LHCN-M2 (cell line): ENCODE measurements at places on chromosomes 13 and 19. TPM values are rescaled to one million over a fixed set of nuclear protein-coding genes. Genes with fewer than 3 reads are reported as not detected.
A peak's percentile ranks its signal among the peaks of the same experiment; 100 is the strongest.

The SHANK1 gene
- total RNA-seq, result 3.6 and 6.3 TPM in 2 replicates

The ZNF564 gene
- total RNA-seq, result 5.5 and 6.0 TPM in 2 replicates

The FSD1 gene
- total RNA-seq, result 11.7 and 13.8 TPM in 2 replicates

The ZNF208 gene
- total RNA-seq, result 1.5 TPM in 1 of 2 replicates, not detected in the other

The RNF113B gene
- not detected in 2 replicates for total RNA-seq

The ZNF557 gene
- total RNA-seq, result 8.1 and 9.5 TPM in 2 replicates

GRCh38 chr13:70829748-70830147, 721.5 kb upstream of the KLHL1 start:
- DNase-seq, result no peak

DNA sequence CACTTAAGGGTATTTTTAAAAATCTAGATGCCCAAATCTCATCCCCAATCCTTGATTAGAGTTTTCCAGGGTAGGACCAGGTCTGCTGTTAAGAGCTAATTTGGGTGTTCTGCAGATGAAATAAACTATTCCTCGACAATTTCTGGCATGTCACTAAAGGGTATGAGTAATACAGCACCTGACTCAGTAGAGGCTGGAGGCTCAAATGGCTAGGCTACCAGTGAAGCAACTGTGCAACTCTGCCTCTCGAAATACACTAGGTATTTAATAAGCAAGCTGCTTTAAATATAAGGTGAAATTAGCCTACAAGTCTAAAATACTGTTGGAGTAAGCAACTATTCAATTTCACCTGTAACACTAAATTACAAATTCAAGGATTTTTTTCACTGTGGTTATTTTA, 1.5 kb downstream of the RNF6 start:
- DNase-seq, result peak; percentile 57

DNA sequence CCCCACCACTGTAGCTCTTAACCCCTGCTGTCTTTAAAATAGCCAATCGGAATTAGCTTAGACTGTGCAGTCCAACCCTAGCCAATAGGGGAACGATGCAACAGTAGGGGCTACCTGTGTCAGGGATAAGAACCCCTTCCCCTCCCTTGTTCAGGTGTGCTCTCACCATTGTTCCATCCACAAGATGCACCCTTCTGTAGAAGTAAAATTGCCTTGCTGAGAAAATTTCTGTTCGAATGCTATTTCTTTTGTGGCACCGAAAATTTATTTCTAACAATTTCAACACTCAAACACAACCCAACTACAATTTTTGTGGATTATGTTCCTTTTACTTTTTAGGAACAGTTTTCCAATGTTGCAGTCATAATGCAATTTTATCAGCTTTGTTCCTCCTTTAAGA, 3.6 kb upstream of the ZNF583 start:
- DNase-seq, result no peak

GRCh38 chr13:25044071-25044470, 51.9 kb upstream of the PABPC3 start:
- DNase-seq, result no peak

DNA sequence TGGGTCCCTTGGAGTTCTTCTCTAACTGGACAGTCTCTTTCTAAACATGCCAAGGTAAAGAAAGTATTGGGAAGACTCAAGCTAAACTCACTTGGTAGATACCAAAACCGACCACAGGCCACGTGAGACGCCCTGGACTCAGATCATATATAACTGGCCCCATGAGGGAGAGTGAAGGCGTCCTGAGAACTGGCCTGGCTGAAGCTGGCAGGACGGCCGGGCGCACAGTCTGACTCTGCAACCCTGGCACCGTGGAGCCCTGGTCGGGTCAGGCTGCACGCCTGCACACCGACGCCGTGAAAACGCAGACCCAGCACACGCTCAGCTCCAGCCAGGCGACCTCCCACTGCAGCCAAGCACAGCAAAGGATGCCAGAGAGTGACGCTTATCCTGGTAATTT, 122.5 kb upstream of the SPACA7 start:
- no peak for DNase-seq

GRCh38 chr13:24617256-24618010, 62.8 kb upstream of the ATP12A start:
- DNase-seq, result no peak

GRCh38 chr13:35703061-35703460, 226.6 kb upstream of the MAB21L1 start:
- DNase-seq, result no peak

GRCh38 chr13:99944102-99944501, 27.5 kb downstream of the ZIC5 start:
- no peak for DNase-seq
